Breast epithelium (tissue), 4 donors: ENCODE measurements at places on chromosomes 5 and 9.

DNA sequence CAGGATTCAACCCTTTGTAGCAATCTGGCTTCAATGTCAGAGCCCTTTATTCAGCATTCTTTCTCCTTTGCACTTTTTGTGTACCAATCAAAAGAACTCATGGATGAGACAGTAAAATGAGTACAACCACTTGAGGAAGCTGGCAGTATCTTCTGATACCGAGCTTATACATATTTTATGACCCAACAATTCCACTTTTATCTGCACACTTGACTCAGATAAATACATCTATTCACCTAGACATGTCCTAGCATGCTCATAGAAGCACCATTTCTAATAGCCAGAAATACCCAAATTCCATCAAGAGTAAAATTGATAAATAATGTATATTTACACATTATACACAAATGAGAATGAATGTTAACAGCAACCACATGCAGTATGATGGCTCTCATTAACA is 111.2 kb upstream of the PTGER4 start:
- DNase-seq: no peak

GRCh38 chr5:121019734-121020133 is 555.6 kb downstream of the PRR16 start:
- DNase-seq: no peak

- no peak for DNase-seq
These were observed 200.7 kb downstream of the TMEM232 start for GRCh38 chr5:110525762-110526161.

GRCh38 chr5:52743970-52744369 is 43.7 kb upstream of the ITGA1 start:
- no peak for DNase-seq

DNA sequence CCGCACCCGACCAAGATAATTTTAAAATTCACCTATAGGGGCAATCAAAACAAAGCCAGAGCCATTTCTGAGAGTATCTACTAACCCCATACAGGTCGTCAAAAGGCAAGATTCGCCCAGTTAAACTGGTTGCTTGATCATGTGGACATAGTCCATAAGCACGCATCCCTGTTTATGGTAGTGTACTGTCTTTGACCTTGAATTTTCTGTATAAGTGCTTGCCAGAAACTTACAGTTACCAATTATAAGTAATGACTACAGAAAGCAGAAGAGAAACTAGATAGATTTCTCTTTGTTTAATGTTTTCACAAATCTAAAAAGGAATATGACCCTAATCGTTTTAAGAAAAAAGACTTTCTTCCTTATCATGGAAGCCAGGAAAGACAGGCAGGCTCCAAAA is 25.6 kb downstream of the SLC31A1 start:
- no peak for DNase-seq

DNA sequence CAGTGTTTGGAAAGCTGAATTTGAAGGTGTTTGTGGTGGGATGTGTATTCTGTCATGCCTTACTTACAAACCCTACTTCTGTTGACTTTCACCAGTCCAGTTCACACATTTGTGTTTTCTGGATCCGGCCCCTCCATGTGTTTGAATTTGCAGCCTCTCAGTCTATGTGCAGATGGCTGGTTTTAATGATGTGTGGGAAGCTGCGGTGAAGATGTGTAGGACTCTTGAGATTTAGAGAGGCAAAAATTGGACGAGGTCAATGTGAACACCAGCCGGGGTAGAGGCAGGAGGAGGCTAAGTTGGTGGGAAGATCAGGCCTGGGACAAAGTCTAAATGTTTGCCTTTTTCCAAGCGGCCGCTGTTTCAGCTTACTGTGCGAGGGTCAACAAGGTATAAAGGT is 115.4 kb upstream of the KLF9 start:
- no peak for DNase-seq

DNA sequence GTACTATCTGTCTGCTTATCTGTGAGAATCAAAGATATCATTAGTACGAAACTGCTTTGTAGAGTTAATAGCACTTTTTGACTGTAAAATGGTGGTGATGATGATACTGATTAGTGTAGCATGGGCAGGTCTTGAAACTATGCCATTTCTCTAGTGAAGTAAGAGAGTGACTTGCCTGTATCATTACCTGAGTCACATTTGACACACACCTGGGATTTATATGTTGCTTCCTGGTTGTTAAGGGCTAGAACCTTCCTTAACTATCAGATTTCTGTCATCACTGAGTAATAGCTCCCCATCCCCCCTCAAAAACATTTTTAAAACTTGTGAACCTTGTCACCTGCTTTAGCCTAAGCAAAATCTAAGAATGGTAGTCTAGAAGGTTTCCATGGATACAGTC is 135.6 kb upstream of the RORB start:
- no peak for DNase-seq
